CD4-positive, alpha-beta T cell treated with Interleukin-6 at 100 ng/mL for 8 hours (primary cell): ENCODE measurements at places on chromosomes 1 and 21.
A peak's percentile ranks its signal among the peaks of the same experiment; 100 is the strongest.

DNA sequence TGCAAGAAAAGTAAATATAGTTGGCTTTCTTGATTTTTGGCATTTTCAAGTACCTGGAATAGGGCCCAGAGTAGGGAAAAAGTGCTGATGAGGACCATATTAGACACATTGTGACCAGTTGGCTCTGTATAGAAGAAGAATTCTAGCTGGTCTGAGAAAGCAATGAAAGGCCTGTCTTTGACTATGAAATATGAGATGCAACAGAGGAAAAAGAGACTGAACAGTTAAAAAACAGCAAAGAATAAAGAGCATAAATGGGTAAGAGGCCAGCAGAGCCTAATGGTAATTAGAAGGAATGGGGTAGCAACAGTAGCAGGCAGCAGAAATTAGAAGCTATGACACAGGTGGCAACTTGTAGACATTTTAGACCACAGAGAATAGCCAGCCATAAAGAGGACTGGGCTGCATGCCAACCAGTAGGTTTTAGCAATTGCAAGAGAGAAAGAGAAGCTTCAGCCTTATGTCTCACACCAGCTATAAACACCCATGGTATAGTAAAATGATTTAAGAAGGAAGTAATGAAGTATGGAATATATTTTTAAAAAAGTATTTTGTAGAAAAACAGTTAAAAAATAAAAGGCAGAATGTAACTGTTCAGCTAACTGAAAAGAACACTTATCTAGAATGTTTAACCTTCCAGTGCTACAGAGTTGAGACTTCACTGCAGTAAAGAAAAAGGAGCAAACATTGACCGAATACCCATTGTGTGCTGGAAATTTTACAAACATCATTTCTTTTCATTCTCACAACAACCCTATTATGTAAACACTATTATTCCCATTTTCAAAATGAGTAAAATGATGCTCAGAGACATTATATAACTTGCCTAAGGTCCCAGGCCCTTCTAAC is 114.1 kb downstream of the LHX4 start:
- DNase-seq = no peak

DNA sequence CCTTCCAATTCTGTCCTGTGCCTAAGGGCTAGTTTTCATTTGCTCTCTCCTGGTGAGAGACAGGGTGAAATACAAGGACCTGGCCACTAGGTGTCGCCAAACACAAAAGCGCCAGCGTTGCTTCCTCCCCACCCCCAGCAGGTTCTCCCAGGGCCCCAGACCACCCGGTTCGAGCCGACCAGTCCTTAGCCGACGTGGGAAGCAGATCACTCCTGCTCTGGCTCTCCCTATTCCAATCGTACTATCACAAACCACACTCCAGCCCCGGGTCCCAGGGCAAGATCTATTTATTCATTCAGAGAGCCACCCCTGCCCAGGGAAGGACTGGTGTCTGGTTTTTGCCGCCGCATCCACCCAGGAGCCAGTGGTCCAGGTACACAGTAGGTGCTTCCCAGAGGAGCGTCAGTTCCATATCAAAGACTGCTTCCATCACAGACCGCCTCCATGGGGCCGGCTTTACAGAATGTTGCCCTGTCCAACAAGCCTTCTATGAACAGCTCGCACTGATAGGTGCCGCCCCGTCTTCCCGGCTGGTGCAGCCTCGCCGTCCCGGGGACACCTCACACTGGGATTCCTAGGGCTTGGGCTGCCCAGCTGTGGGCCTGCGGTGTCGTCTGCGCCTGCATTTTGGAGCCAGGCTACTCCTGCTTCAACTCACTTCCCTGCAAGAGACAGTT is 35.0 kb downstream of the CTNNBIP1 start:
- peak; percentile 72 for DNase-seq

DNA sequence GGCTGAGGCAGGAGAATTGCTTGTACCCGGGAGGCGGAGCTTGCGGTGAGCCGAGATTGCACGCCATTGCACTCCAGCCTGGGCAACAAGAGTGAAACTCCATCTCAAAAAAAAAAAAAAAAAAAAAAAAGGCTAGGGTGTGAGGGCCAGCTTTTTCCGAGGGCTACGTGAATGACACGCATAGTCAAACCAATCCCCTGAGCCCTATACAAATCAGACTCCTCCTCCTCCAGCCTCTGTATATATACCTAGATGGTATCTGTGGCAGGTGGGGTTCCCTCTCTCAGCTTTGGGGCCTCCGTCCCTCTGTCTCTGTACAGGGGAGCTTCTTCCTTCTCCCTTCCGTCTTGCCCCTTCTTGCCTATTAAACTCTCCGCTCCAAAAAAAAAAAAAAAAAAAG is 6.7 kb downstream of the S100A16 start:
- DNase-seq = no peak

DNA sequence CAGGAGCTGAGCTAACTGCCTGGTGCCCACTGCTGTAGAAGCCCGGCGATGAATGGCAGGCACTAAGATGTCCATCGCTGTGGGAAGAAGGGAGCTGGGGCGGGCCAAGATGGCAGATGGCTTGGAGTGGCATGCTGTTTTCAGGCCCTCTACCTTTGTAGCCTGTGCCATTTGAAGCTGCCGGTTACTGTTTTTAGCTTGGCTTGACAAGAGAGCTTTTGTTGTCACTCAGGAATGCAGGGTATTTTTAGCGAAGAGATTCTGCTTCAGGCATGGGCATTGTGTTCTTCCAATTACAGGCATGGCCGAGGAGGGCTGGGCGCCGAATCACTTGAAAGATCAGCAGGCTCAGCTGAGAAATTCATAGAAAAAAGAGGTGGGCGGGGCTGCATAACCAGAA is 348.7 kb downstream of the RPS6KC1 start:
- DNase-seq = no peak

DNA sequence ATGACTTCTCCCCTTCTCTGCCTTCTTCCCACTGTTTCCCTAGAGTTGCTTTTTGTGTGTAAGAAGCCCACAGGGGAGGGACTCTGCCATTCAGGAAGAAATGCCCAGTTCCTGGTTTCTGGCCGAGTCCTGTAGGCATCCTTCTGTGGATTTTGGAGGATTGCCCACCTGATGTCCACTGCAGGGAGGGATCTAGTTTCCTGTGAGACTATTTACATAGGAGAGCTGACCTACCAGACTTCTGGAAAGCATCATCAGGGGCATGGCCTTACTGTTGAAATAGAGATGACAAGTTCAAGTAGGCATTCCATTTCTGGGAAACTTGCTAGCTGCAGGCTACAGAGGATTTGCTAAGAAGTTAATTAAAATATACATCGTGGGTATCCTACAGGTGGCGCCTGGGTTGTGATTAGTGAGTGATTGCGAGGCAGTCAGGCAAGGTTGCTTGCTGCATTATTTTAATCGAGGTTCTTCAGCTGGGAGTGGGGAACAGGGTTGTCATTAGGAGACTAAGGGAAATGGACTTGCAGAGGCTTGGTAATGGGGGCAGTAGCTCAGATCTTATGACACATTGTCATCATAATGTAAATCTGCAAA is 148.7 kb downstream of the HHAT start:
- DNase-seq = no peak

DNA sequence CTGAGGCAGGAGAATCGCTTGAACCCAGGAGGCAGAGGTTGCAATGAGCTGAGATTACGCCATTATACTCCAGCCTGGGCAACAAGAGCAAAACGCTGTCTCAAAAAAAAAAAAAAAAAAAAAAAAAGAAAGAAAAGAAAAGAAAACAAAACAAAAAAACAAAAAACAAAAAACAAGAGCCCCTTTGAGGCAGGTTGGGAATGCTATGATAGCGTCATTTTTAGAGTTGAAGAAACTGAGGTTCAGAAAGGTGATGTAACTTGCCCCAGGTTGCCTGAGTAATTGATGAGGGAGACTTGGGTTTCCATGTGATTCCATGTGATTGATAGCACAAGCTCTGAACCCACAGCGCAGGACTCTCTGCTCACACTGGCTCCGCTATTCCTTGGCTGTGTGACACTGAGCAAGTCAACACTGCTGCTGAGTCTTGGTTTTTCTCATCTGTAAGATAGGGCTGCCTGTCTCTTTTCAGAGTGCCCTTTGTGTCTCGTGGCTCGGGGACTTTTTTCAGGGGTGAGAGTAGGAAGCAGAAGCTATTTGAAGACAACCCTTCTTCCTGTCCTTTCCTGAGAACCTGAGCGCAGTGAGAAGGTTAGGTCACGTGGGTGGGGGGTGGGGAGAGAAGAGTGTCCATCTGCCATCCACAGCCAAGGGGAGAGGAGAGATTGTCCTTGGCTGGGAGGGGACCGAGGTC is 2.5 kb downstream of the CNR2 start:
- DNase-seq = no peak

DNA sequence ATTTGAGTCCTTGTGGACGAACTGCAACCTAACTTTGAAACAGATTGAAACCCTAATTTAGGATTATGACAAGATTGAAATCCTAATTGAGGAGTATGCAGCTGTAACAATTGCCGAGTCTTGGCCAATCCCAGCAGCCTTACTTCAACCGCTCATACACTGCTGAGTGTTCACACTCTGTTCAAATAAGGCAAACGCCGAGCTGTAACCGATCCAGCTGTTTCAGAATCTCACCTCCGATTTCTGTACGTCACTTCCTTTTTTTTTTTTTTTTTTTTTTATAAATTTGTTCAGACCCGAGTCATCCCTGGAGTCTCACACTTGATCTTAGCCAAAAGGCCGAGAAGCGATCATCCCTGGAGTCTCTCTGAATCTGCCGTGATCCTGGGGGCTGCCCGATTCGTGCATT is 22.3 kb upstream of the ATP5PO start:
- DNase-seq = peak; percentile 53

DNA sequence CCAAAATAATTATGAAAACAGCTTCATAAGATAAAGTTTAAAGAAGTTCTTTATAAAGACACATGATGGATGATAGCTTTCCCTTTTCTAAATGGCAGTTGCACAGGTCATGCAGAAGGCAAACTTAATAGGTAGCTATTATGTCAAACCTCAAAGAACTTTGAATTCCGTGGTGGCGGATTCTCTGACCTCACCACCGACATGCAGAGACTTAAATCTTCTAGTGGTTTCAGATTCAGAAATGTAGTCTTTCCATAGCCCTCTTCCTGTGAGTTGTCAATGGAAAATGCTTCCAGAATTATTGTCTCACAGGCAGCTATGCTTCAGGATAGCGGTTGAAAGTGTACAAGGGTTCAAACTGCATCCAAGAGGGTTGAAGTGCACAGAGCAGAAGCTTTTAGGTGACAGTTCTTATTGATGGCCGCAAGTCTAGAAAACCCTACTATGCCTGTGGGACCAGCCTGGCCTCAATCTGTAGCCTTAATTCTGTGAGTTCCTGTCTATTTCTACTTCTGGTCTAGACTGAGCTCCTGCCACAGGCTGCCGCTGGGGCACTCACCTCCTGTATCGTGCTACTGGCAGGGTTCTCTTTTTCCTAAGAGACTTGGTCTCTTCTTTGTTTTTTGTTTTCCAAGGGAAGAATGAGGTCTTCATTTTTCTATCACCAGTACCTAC is 117.0 kb upstream of the ERRFI1 start:
- DNase-seq = no peak

DNA sequence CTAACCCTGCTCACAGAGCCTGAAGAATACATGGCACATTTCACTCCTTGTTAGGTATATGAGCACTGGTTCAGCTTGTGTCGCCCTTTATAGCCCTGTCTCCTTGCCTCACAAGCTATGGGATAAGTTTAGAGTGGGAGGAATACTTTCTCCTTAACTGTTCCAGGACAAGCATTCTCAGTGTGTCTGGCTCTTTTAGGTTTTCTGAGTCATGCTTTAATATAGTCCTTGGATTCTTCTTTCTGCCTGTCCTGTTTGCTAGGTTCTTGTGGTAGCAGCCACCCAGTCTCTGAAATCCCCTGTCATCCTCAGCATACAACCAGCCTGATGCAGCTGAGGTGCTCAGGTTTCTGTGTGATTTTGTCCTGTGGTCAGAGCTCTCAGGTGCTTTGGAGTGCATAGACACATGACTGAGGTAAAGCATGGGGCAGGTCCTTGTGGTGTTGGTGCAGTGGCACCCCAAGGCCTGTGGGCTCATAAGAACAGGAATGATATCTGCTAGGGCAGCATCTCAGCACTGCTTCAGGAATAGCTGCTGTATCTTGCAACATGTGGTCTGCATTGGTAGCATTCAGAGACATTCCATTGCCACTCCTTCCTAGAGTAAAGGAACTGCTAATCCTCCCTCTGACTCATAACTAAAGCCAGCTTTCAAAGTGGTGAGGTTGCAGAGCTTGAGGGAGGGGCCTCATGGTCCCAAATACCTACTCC is 14.2 kb upstream of the CASQ2 start:
- DNase-seq = no peak

GRCh38 chr1:27662707-27663393 is 9.1 kb downstream of the IFI6 start:
- DNase-seq = peak; percentile 91

DNA sequence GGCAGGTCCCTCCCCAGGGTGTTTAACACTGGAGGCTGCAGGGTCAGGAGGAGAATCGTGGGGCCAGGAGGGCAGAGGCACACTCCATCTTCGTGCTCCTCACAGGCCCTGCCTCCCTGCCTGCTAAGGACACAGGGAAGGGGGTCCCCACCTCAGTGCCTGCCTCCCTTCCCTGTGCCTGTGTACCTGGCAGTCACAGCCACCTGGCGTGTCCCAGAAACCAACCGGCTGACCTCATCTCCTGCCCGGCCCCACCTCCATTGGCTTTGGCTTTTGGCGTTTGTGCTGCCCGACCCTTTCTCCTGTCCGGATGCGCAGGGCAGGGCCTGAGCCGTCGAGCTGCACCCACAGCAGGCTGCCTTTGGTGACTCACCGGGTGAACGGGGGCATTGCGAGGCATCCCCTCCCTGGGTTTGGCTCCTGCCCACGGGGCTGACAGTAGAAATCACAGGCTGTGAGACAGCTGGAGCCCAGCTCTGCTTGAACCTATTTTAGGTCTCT is 623 bp upstream of the BGLAP start:
- no peak for DNase-seq

DNA sequence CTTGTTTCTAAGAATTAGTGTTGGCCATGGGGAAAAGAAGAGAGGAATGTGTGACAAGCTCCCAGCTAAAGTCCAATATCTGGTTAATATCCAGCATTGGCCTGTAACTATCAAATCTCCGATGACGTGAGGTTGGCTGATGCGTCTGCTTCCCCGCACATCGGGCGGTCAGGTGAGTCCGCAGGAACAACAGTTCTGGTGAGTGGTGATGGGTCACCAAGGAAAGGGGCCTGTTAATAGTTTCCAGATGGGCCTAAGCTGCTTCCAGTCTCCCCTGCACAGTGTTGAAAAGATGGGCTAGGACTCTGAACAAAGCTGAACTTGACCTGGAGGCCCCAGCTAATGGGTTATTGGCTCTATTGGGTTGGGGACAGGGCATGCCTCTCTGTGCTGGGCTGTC is 193.1 kb upstream of the EDN2 start:
- no peak for DNase-seq

DNA sequence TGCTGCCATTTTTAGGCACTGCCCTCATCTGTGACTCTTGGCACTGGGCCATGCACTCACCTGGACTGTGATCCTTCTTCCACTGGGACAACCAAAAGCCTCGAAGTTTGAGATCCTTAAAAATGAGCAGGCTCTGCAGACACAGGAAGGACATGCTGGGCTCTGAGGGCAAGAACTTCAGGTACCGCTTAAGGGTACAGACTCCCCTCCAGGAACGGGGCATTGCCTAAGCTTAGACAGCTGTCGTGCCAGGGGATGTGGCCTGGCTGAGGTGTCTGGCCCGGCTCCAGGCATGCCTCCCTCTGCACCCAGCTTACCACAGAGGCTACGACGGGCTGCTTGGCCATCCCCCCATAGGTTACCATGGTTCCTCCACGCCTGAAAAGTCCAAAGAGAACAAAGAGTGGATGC is 14.2 kb upstream of the SRSF4 start:
- no peak for DNase-seq

- DNase-seq = no peak
Measured at GRCh38 chr1:241465673-241466072, 53.9 kb downstream of the FH start.
